Uterus (tissue), 4 donors: ENCODE measurements at places on chromosomes 5 and 9.
A peak's percentile ranks its signal among the peaks of the same experiment; 100 is the strongest.

DNA sequence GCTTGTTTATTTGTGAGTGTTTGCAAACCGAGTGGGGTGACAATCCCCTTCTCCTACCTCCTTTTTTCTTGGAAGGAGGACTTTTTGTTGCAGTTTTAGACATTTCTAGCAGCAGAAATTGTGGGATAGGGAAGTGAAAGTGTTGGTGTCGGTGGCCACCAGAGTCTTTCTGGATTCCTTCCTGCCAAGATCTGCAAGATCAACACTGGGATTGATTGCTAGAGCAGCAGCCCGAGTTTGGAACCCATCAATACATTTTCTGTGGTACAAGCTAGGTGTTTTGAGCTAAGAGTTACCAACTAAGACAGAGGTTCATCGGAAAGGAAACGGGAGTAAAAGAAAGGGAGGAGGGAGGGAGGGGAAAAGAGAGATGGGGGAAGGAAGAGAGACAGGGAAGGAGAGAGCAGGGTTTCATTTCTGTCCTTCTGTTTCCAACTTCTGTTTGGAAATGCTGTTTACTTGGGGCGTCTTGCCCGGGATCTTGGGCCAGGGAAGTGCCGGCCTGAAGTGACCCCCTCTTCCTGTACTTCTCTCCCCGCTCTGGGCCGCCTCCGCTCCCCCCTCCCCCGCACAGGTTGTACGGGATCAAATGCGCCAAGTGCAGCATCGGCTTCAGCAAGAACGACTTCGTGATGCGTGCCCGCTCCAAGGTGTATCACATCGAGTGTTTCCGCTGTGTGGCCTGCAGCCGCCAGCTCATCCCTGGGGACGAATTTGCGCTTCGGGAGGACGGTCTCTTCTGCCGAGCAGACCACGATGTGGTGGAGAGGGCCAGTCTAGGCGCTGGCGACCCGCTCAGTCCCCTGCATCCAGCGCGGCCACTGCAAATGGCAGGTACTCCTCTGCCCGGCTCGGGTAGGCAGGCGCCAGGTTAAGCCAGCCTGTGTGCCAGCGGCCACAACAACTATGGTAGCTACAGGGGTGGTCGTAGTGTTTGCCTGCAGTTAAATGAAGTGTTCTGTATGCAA, 4.0 kb downstream of the ISL1 start:
- no peak for DNase-seq

DNA sequence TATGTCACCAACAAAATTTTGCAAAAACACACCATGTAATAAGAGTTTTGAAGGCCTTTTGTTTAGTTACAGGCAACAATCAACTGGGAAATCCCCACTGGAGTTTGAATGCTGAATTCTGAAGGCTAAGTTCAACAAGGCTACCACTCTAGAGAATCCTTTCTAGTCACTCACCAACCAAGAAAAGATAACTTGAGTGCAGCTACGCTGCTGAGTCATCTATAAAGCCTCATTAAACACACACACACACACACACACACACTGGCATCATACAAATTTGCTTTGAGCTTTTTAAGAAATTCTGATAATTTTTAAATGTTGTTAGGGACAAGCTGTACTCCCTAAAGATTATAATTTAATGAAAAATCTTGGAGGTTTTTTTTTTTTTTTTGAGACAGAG, 219.6 kb downstream of the DENND1A start:
- no peak for DNase-seq

- no peak for DNase-seq
These were observed 266.7 kb upstream of the SMARCA2 start for GRCh38 chr9:1748407-1748806.

DNA sequence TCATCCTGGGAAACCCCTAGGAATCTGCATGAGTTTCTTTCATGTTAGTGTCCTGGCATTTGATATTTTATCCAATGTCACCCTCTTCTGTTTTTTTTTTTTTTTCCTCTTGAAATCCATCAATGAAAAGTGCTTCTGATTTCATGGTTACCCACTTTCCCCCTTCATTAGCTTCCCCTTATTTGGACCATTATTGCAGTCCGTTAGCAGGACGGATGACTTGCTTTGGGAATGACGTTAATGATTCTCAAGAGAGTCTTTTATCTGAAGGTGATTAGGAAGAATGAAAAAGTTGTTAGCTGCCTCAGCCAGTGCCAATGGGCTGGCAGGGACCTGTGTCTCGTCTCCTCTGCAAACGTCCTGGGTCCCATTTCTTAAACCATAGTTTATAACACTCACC, 134.7 kb downstream of the SEMA6A start:
- DNase-seq, result no peak

GRCh38 chr5:141753971-141754713, 72.1 kb upstream of the ARAP3 start:
- no peak for DNase-seq

DNA sequence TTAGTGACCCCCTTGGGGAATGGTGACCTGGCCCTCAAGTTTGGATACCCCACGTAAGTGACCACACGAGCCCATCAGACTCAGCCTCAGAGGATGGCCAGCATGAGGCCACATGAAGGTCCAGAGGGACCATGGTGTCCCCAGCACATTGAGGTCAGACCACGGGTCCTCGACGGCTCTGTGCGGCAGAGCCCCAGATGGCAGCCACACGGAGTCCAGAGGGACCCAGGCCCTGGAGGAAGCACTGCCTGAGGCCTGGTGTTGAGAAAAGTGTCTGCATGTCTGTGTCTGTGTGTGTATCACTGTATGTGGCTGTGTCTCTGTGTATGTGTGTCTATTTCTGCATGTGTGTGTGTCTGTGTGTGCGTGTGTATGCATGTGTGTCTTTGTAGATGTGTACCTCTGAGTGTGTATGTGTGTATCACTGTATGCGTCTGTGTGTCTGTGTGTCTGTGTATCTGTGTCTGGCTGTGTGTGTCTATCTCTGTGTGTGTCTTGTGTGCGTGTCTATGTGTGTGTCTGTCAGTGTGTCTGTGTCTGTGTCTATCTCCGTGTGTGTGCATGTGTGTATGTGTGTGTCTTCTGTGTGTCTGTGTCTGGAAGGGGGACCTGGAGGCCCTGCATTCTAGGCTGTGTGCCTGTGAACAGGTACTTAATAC, 992 bp downstream of the LCNL1 start:
- no peak for DNase-seq

GRCh38 chr9:87850391-87850790, 32.3 kb upstream of the SPATA31E1 start:
- DNase-seq, result no peak

DNA sequence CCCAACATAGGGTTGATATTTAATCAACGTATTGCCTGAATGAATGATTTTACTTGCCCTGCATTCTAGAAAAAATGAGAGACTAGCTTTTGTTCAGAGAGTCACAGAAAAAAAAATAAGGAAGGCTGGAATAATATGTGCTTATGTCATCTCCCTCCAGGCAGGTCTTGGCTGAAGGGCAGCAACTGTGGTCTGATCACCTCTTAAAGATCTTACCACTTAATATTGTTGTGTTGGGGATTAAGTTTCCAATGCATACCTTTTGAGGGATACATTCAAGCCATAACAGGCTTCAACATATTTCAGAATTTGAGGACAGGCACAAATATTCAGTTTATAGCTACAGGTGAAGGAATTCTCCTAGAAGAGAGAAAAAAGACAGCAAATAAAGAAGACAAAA, 157.3 kb upstream of the S1PR3 start:
- DNase-seq, result no peak

DNA sequence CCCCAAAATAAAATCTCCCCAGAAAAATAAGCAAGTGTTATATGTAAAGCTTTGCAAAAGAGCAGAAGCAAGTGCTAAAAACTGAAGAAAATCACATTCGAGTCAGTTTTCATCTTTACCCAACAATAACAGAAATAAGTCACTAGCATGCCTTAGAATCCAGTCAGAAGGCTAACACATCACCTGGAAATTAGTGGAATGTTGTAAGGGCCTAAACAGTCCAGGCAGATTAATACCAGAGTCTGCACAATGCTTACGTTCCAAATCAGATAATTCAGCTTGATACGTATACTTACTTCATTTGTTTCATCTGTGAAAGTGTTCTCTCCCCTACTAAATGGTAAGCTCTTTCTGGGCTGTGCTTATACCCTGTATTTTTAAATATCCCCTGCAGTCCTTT, 42.7 kb downstream of the SUSD1 start:
- no peak for DNase-seq

DNA sequence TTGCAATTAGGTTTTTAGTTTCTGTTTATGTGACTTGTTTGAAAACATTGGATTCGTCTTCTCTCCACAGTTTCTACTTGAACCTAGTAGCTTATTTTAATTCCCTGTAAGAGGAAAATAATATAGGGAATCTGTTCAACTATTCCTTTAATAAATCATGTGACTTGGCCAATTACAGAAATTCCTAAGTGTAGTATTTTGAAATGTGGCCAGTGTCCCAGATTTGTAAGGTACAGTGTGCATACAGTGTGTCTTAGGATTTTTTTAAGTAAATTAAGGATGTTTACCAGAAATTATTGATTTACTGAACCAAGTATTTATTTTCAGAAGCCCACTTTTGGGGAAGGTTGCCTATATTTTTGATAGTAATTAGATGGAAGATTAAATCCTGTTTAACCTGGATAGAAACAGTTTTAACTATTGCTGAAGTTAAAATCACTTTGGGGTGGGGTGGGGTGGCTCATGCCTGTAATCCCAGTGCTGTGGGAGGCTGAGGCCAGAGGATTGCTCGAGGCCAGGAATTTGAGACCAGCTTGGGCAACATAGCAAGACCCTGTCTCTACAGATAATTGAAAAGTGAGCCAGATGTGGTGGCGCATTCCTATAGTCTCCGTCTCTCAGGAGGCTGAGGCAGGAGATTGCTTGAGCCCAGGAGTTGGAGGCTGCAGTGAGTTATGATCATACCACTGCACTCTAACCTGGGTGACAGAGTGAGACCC, 36.9 kb downstream of the G3BP1 start:
- no peak for DNase-seq

DNA sequence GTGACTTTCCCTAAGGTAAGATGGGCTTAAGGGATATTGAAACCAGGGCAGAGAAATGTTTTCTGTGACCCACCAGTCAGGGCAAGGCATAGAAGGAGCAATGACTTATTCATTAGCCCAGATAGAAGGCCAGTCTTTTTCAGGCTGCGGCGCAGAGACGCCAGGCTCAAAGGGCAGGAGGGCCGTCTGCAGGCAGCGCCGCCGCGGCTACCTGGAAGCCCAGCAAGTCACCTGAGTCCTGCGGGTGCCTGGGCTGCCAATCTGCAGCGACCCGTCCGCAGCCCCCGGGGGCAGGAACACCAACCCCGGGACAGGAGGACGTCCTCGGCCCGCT, 322 bp upstream of the SH3GL2 start:
- DNase-seq, result no peak

- DNase-seq, result no peak
These were observed 52.4 kb downstream of the RFX3 start for GRCh38 chr9:3473405-3473804.

- peak; percentile 98 for DNase-seq
These were observed 13.3 kb downstream of the TRIM7 start for GRCh38 chr5:181191526-181192336.

DNA sequence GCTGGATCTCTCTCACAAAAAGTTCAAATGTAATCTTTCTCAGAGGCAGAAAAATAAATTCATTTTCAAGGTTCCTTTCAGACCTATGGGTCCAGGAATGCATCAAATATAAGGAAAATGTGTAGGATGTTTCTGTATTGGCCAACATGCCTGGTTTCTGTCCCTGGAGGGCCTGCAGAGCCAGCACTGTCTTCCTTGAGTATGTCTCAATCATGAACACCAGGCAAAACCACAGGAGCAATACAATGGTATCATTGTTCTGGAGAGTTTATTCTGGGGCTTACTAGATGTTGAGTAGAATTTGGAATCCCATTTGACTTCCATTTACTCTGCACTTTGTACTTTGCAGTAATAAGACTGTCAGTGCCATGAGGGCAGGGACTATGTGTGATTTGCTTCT, 23.5 kb downstream of the INSYN2B start:
- no peak for DNase-seq

GRCh38 chr5:43367909-43368669, 44.1 kb downstream of the CCL28 start:
- no peak for DNase-seq
